ENCODE measurements at places on chromosomes 7 and 10.

DNA sequence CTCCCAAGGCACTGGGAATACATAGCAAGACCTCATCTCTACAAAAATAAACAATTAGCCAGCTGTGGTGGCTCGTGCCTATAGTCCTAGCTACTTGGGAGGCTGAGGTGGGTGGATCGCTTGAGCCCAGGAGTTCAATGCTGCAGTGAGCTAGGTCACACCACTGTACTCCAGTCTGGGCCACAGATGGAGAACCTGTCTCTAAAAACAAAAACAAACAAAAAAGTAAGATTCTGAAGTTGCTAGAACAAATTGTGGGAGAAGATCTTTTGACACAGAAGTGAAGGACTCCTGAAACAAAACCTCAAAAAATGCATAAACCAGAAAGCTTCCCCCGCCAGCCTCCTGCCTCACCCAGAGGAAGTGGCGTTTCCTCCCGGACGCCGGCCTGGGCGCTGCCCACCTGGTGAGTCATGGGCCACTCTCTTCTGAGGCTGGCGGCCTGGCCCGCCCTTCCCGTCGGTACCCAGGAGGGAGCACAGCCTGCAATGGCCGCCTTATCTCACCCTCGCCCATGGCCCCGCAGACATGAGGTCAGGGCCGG lies 25.4 kb upstream of the ELN start:
- DNase-seq, result peak; percentile 26

GRCh38 chr7:129777993-129778769 lies 166.7 kb downstream of the NRF1 start:
- DNase-seq, result no peak

- DNase-seq, result no peak
Measured at GRCh38 chr7:2100278-2101208, 132.2 kb downstream of the MAD1L1 start.

- DNase-seq, result no peak
Measured at GRCh38 chr7:2231992-2232765, 566 bp downstream of the MAD1L1 start.

- no peak for DNase-seq
Measured at GRCh38 chr7:96685353-96685752, 24.3 kb downstream of the SEM1 start.

DNA sequence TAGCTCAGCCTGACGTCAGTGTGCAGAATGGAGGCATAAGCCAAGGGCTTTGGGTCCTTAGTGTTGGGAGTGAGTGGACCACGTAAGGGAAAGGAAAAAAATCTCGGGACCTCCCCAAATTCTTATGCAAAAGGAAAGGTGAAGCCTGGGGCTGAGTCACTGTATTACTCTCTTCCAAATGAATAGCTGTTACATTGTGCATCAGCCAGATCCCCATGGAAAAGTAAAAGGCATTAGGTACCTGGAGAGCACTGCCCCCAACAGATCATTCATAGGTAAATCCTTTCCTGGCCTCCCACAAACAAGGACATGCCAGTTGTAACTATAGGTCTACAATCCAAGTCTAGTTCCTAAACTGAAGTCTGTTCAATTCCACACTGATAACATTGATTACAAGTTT lies 170.5 kb downstream of the C1GALT1 start:
- no peak for DNase-seq

DNA sequence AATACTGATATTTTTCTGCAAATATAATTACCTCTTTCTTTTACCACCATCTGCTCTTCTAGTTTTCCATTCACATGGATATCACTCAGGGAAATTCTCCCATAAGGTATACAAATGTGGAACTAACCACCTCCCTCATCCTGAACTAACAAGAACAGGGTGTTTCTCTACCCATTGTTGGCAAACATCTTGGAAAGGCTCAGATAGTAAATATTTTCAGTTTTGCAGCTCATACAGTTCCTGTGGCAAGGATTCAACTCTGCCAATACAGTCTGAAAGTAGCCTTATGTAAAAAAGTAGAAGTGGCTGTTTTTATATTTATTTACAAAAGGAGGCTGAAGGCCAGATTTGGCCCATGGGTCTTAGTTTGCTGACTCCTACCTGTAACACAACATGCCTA lies 513.0 kb upstream of the TEX47 start:
- no peak for DNase-seq

DNA sequence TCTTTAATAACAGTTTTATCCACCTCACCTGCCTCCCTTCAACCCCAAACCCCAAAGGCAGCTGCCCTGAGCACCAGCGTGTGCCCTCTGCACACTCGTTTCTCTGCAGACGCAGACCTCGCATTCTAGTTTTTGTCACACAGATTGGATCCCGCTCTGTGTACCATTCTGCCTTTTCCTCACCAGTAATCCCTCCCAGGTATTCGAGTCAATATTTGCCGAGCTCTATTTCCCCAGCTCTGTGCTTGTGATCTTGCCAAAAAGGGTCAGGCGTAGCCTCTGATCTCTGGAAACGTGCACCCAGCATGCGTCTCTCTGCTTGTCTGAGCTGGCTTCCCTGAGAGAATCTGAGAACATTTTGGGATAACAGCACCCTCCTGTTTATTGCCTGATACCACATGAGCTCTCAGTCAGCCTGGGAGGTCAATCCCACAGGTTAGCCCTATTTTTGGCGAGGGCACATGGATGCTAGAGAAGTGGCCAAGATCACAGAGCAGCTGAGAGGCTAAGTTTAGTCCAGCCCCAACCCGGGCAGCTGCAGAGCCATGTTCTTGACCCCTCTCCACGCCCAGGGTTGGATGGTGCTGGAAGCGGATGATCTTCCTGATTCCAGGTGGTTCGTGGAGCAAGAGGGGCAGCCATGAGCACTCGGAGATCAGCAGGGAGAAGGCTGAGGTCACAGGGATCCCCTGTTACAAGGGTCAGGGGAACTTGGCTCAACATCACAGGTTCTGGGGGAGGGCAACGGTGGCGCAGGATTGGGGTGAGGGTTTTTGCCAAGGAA lies 29.1 kb downstream of the FOXL3 start:
- DNase-seq, result no peak

GRCh38 chr10:78229489-78229888 lies 195.8 kb downstream of the RPS24 start:
- no peak for DNase-seq

DNA sequence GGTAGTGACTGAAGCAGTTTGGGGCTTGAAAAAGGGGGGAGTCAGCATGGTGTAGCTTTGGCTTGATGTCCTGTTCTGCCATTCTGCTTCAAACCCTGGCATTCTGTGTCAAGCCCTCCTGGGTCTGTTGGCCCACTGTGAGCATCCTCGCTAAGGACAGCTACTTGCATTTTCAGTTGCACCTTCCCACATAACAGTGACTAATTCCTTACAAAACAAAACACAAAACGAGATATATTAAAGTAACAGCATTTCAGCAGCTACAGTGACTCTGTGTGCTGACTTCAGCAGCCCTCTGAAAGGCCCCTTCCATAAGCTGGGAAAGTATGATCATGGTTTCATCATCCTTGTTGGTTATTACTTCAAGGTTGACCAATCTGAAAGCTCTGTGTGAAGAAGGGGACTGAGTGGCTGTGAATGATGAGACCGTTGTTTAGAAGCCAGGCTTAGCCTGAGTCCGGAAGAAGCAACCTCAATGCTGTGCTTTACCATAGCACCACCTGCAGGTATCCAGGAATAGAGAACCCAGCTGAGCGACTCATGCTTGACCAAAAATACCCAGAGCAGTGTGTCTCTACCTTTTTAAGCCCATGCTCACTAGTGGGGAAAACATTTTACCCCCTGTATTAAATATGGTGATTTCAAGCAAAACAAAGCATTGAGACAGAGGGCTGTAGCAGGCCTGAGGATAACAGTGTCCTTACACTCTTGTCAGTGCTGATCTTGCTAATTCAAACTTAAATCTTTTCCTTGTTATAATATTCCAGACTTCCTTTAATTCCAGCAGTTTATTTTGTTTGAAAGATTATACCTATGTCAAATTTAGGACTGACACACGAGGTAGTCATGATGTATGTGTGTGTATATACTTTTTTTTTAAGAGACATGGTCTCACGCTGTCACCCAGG lies 42.6 kb upstream of the CC2D2B start:
- peak; percentile 85 for DNase-seq

GRCh38 chr7:80372415-80372814 lies 139.4 kb downstream of the GNAT3 start:
- no peak for DNase-seq

- no peak for DNase-seq
Measured at GRCh38 chr10:111988646-111989045, 194.9 kb downstream of the GPAM start.

DNA sequence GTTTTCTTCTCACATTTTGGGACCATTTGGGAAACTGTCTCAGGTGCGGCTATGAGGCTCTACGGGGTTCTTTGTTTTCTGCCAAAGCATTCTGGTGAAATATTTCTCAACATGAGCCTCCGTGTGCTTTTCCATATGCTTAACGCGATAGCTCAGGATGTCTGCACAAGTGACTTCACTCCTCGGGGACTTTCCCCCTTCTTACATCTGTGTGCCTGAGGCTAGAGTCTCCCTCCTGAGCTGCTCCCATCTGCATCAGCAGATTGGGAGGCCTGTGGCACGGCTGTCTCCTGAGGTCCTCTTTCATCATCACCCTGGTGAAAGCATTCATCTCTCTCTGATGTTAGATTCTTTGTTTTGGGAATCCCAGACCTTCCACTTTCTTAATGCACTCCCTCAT lies 1190.9 kb downstream of the TYW1 start:
- no peak for DNase-seq

GRCh38 chr7:1130021-1130990 lies 29.7 kb downstream of the ZFAND2A start:
- no peak for DNase-seq

DNA sequence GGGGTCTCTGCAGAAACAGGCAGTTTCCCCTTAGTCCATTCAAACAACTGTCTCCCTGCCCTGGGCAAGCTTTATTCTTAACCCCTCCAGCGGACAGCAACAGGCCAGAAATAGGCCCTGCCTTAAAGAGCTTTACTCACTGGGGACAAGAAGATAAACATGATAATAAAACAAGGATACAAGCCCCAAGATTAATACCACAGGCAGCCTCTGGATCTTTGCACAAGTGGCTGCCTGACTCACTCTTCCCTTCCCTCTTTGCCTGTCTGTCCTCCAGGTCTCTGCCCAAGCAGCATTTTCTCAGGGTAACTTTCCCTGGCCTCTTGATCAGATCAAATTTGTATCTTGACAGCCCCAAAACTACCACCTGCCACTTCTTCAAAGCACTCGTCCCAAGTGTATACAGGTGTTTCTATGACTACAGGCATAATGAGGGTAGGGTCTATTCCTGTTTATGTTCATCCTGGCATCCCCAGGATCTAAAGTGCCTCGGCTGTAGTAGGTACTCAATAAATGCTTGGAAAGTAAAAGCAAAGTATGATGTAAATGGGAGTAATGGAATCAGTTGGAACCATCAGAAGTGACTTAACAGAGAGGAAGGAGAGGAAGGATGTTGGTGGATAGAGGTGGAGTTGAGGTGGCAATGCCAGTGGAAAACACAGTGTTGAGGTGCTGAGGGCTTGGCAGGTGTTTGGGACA lies 7.0 kb upstream of the CAMK2G start:
- no peak for DNase-seq

GRCh38 chr7:90412458-90413184 lies 9.4 kb downstream of the CLDN12 start:
- DNase-seq, result peak; percentile 27

DNA sequence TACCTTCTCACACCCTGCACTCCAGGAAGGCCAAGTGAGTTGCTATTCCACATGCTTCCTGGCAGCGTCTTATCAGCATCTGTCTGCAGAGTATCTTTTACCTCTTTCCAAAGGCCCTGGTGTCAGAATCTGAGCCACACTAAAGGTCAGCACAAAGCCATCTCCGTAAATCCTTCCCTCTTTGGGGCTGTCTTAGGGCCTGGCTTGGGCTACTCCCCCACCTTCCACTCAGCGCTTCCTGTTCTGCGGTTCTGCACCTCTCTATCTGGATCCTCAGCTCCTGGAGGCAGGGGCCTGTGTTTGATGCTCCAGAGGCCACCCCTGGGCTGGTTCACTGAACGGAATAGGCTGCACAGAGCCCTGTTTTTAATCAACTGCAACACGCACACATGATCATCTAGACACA lies 334.8 kb upstream of the GALNT17 start:
- DNase-seq, result no peak

DNA sequence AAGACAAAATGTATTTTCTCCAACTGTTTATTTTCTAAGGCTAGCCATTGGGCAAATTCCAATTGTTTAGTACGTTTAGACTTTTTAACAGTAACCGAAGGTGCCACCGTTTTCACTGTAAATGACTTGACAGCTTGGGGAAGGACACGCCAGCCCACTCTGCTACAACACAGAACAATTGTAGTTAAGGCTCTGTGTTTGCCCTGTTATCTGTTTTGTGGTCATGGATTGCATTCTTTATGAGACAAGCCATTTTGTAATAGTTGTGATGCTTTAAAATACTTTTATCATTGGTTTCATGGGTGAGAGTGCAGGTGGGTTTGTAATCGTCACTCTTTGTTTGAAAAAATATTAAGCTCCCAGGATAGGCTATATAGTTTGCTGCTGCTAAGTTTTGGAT lies 6.6 kb upstream of the PITRM1 start:
- DNase-seq, result no peak

DNA sequence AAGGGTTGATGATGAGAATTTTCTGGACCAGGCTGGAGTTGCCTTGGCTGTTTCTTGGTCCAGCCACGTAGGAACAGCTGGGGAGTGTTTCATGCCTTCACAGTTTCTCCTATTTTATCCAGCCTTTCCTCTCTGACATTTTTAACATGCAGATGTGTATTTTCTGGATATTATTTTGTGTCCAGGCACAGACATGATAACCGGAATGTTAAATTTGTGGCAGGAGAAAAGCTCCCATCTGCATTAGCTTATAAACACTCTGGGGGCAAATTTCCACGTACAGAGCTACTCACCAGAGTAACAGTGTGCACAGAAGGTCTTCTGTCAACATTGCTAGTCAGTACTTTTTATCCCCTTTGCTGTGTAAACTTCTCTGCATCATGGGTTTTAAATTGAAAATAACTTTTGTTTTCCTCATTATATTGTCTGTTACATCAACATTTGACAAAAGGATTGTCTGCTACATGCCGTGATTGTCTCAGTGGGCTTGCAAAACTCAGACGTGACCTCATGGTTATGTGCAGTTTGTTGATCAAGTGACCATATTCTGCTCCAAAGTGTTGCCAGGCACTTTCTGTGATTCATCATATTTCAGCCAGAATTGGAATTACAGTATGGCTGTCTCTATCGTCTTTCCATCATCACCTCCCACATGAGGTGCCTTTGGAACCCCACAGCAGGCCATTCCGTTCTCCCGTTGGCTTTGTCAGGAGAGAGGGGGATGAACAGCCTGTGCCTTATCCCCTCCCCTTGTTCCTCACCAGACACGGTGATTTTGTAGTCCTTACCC lies 41.4 kb downstream of the INSYN2A start:
- DNase-seq, result peak; percentile 86

DNA sequence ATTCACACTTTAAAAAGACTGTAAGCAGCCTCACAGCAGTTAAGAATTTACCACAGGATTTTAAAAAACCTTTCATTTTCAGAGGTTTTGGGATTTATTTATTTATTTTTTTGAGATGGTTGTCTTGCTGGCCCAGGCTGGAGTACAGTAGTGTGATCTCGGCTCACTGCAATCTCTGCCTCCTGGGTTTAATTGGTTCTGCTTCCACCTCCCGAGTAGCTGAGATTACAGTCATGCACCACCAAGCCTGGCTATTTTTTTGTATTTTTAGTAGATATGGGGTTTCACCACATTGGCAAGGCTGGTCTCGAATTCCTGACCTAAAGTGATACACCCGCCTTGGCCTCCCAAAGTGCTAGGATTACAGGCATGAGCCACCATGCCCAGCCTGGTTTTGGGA lies 19.1 kb downstream of the MINDY4 start:
- DNase-seq, result no peak
